ENCODE measurements at places on chromosomes 3 and 15.

DNA sequence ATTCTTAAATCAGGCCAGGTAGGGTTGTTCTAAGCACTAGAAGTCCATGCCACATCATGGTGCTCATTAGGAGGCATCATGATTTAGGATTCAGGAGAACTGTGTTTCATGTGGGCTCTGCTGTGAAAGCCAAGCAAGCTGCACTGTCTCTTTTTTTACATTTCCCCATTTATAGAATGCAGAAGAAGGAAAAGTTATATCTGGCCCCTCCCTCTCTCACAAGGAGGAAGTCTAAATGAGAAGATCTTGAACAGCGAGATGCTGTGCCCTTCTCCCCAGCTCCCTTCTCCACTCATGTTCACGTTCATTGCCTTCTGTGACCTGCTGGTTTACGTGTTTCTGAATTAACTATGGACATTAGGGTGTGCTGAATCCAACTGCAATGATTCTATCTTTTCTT lies 178.5 kb upstream of the RASGRP1 start:
- no peak for DNase-seq
- no peak overlapping the region for H3K27ac ChIP-seq
- H3K36me3 ChIP-seq, result no peaks in the 10 kb centered on the region
- no peaks in the 10 kb centered on the region for H3K4me1 ChIP-seq
- H3K27me3 ChIP-seq, result no peaks in the 10 kb centered on the region

- DNase-seq, result no peak
- H3K4me1 ChIP-seq, result no peaks in the 10 kb centered on the region
- H3K4me3 ChIP-seq, result no peak overlapping the region
- H3K36me3 ChIP-seq, result no peaks in the 10 kb centered on the region
- H3K27ac ChIP-seq, result no peak overlapping the region
Observed at GRCh38 chr3:183560607-183561006, 5.1 kb upstream of the KLHL6 start.

DNA sequence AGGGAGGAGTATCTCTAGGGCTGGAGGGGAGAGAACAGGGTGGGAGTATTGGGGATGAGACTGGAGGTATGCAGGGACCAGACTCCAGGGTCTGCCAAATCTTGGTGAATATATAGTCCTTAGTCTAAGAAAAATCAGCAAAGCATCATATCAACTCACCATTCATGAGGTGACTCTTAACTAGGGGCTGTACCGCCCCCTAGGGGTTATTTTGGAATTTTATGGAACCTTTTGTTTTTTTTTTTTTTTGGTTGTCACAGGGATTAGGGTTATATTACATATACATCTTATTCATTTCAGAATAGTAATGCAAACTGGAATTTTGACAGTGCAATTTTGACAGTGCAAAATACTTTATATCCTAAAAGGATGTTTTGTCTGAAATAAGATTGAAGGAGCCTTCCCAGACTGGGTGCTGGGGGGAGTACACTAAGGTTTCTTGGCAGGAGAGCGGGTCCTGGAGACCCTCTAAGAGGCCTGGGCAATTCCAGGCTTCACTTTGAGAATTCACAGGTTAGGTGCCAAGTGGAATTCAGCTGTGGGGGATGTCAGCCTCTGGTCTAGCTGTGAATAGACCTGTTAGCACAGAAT lies 7.5 kb downstream of the CMTM7 start:
- no peak overlapping the region for H3K27ac ChIP-seq
- no peaks in the 10 kb centered on the region for H3K36me3 ChIP-seq
- H3K4me1 ChIP-seq, result peaks cover 14% of the 10 kb centered on the region
- H3K4me3 ChIP-seq, result no peak overlapping the region

DNA sequence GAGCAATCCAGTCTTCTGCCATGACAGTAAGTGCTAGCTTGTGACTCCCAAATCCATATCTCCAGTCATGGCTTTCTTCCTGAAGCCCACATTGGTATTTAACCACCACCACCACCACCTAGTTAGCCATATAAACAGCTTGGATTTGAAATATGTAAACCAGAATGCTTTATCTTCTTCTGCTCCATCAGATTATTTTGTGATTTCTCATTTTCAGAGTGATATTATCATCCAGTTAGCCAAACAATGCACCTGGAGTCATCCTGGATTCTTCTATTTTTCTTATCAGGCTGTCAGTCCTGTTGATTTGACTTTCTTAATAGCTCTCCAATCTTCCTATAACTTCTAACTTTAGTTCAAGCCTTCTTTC lies 124.3 kb upstream of the PTX3 start:
- no peaks in the 10 kb centered on the region for H3K27me3 ChIP-seq
- H3K4me1 ChIP-seq, result no peaks in the 10 kb centered on the region
- H3K4me3 ChIP-seq, result no peak overlapping the region
- H3K27ac ChIP-seq, result no peak overlapping the region
- H3K36me3 ChIP-seq, result no peaks in the 10 kb centered on the region
- DNase-seq, result no peak

DNA sequence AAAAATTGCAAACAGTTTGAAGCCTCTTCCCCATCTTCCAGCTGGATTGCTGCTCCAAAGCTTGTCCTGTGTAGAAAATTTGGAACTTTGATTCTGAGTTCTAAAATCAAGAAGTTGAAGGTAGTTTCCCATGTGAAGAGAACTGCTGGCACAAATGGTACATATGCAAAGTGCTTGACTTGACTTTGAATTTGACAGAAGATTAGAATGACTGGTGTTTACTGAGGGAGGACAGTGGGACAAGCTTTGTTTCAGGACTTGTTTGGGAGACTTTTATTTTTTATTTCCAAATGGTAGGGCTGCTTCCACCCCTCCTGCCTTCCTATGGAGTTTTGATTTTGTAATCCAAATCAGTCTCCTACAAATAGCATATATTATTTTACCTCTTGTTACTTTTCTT lies 7.4 kb downstream of the ZFAND6 start:
- H3K4me3 ChIP-seq, result no peak overlapping the region
- H3K27ac ChIP-seq, result no peak overlapping the region
- no peak for DNase-seq
- no peaks in the 10 kb centered on the region for H3K27me3 ChIP-seq

GRCh38 chr3:180416111-180416594 lies 185.8 kb upstream of the TTC14 start:
- H3K4me3 ChIP-seq, result no peak overlapping the region
- DNase-seq, result peak; percentile 33
- no peaks in the 10 kb centered on the region for H3K27me3 ChIP-seq
- no peaks in the 10 kb centered on the region for H3K36me3 ChIP-seq
- no peaks in the 10 kb centered on the region for H3K4me1 ChIP-seq
- H3K27ac ChIP-seq, result peak overlapping the region; percentile 48

GRCh38 chr15:86106306-86106705 lies 26.6 kb downstream of the AGBL1 start:
- H3K4me1 ChIP-seq, result no peaks in the 10 kb centered on the region
- no peaks in the 10 kb centered on the region for H3K36me3 ChIP-seq
- no peak for DNase-seq
- no peak overlapping the region for H3K4me3 ChIP-seq
- no peak overlapping the region for H3K27ac ChIP-seq

DNA sequence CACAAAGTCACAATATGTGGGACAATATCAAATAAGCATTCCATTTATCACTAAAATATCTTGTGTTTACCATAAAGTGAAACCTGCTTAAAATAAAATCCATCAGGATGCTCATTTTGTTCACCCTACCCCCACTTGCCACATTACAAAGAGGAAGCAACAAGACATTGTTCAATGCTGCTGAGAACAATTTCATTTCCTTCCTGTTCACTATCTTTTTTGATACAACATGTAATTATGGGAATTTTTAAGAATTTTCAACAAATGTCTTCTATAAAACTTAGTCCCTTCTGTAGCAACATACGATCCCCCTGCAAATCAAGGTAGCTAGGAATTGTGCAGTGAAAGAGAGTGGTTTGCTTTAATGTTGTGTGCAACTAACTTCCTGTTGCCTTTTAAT lies 34.9 kb upstream of the GPR160 start:
- no peak overlapping the region for H3K27ac ChIP-seq
- no peaks in the 10 kb centered on the region for H3K27me3 ChIP-seq
- H3K4me1 ChIP-seq, result no peaks in the 10 kb centered on the region
- no peak for DNase-seq

DNA sequence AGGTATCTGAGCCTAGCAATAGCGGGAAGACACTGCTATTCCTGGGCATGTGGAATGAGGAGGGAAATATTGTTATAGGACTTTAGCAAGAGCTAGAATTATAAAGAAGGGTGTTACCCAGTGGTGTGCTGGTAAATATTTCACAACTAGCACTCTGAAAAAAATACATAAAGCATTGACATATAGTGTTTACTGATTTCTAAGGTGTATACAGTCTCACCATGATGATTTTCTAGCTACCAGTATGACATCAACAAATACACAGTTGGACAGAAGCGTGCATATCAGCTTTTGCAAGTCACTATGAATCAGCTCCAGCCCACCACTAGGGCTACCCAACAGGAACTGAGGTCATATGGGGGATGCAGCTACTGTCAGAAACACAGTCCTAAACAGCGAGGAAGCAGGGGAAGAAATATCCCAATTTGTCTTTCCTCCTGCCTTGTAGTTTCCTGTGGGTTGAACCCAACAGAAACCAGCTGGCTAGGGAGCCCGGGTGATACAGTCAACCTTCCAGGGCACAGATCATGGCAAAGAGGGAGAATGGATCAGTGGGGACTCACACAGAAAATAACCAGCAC lies 39.6 kb downstream of the HGD start:
- DNase-seq, result no peak
- no peak overlapping the region for H3K27ac ChIP-seq
- no peaks in the 10 kb centered on the region for H3K36me3 ChIP-seq
- no peaks in the 10 kb centered on the region for H3K4me1 ChIP-seq
- H3K4me3 ChIP-seq, result no peak overlapping the region

GRCh38 chr3:152943645-152944044 lies 108.7 kb downstream of the P2RY1 start:
- no peaks in the 10 kb centered on the region for H3K27me3 ChIP-seq
- H3K27ac ChIP-seq, result no peak overlapping the region
- H3K4me1 ChIP-seq, result no peaks in the 10 kb centered on the region
- H3K36me3 ChIP-seq, result no peaks in the 10 kb centered on the region
- no peak overlapping the region for H3K4me3 ChIP-seq

GRCh38 chr3:151946606-151947005 lies 73.2 kb downstream of the SUCNR1 start:
- no peak for DNase-seq
- H3K4me1 ChIP-seq, result no peaks in the 10 kb centered on the region

DNA sequence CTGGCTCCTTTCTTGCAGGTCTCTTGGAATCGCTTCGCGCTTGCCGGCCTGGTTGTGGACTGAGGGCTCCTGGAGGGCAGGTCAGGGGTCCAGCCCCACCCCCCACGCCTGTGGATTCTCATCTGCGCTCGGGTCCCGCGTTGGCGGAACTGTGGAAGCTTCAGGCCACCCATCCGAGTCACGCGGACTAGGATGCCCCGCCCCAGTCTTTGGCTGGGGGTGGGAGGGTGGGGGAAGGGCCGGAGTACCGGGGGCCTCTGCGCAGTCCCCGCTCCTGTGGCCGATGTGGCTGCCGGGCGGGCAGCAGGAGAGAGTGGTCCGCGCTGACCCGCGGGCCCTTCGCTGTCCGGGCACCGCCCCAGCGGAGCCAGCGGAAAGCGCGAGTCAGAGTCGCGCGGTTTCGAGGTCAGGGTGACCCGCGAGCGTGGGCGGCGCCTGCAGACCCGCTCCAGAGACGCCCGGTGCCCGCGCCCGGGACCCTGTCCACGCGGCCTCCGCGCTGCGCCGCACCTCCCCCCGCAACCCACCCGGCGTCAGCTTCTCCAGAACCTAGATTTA lies 114.2 kb downstream of the KLF13 start:
- peak overlapping the region; percentile 39 for H3K4me3 ChIP-seq
- H3K36me3 ChIP-seq, result no peaks in the 10 kb centered on the region
- peaks cover 17% of the 10 kb centered on the region for H3K4me1 ChIP-seq
- H3K27me3 ChIP-seq, result no peaks in the 10 kb centered on the region

GRCh38 chr3:125039131-125040100 lies 16.4 kb downstream of the HEG1 start:
- peaks cover 7% of the 10 kb centered on the region for H3K36me3 ChIP-seq
- H3K27me3 ChIP-seq, result peaks cover 4% of the 10 kb centered on the region
- DNase-seq, result peak; percentile 74
- peaks cover 32% of the 10 kb centered on the region for H3K4me1 ChIP-seq
- H3K4me3 ChIP-seq, result no peak overlapping the region
- peak overlapping the region; percentile 40 for H3K27ac ChIP-seq

- H3K4me3 ChIP-seq, result no peak overlapping the region
- H3K36me3 ChIP-seq, result no peaks in the 10 kb centered on the region
- H3K27ac ChIP-seq, result no peak overlapping the region
Observed at GRCh38 chr3:105747060-105747541, 121.7 kb downstream of the CBLB start.

DNA sequence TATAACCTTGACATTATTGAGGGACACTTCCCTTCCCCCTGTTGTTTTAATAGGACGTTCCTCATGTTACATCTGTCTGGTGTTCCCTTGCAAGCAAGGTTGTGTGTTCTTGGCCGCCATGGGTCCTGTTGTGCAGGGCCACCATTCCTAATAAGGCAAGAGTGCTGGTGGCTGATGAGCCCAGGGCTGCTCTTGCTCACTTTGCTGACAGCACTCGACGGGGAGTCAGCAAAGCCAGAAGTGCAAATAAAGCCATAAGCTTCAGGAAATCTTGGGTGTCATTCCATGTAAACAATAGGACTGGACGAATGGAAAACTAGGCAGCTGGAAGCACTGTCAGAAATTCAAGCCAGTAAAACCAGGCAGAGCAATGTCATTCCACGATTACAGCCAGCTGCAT lies 75.8 kb downstream of the SQOR start:
- H3K36me3 ChIP-seq, result no peaks in the 10 kb centered on the region
- DNase-seq, result no peak
- no peak overlapping the region for H3K27ac ChIP-seq
- no peaks in the 10 kb centered on the region for H3K4me1 ChIP-seq
- H3K27me3 ChIP-seq, result no peaks in the 10 kb centered on the region

DNA sequence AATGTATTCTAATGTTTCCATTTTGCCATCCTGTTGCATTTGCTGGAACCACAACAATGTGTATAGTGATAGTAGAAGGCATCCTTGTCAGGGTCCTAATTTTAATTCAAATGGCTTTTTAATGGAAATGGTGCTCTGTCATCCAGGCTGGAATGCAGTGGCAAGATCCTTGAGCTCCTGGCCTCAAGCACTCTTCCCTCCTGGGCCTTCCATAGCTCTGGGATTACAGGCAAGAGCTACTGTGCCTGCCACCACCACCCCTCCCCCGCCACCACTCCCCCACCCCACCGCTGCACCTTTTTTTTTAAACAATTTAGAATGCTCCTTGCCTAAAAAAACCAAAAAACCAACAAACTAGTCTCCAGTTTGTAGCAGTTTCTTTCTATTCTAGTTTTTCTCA lies 15.2 kb upstream of the IQCF6 start:
- H3K4me3 ChIP-seq, result no peak overlapping the region
- H3K36me3 ChIP-seq, result no peaks in the 10 kb centered on the region
- DNase-seq, result no peak
- H3K27ac ChIP-seq, result no peak overlapping the region

Data from spinal cord (tissue), 10 donors.